Activated CD4-positive, alpha-beta T cell treated with anti-CD3 and anti-CD28 coated beads, Interleukin-2, amount 10 ng/mL, durations not matched to agents 24 days and 14 days (primary cell): ENCODE measurements at places on chromosomes 1 and 21. TPM values are rescaled to one million over a fixed set of nuclear protein-coding genes. Genes with fewer than 3 reads are reported as not detected.

The SLC9C2 gene
- total RNA-seq = not detected in 2 replicates

The COL6A1 gene
- total RNA-seq = 0.40 and 0.47 TPM in 2 replicates

The SLC44A3 gene
- total RNA-seq = not detected in 2 replicates

The DSCAM gene
- total RNA-seq = not detected in 2 replicates

The ATAD3C gene
- 0.40 and 0.75 TPM in 2 replicates for total RNA-seq

The NPL gene
- total RNA-seq = 4.4 and 5.5 TPM in 2 replicates

The FCGR1A gene
- total RNA-seq = not detected in 2 replicates

The PLA2G2C gene
- 0.28 and 0.40 TPM in 2 replicates for total RNA-seq

The SLC45A1 gene
- total RNA-seq = 0.12 and 0.38 TPM in 2 replicates

The S1PR1 gene
- 49.5 and 51.2 TPM in 2 replicates for total RNA-seq

The CA6 gene
- 1.0 and 1.3 TPM in 2 replicates for total RNA-seq

The CACNA1S gene
- not detected in 2 replicates for total RNA-seq

The AVPR1B gene
- not detected in 2 replicates for total RNA-seq

The BEND5 gene
- total RNA-seq = 11.4 and 11.5 TPM in 2 replicates

The CHODL gene
- not detected in 2 replicates for total RNA-seq
